ENCODE measurements at places on chromosomes 11 and 22.

GRCh38 chr11:126423743-126424142, 68.3 kb downstream of the ST3GAL4 start:
- DNase-seq: no peak

DNA sequence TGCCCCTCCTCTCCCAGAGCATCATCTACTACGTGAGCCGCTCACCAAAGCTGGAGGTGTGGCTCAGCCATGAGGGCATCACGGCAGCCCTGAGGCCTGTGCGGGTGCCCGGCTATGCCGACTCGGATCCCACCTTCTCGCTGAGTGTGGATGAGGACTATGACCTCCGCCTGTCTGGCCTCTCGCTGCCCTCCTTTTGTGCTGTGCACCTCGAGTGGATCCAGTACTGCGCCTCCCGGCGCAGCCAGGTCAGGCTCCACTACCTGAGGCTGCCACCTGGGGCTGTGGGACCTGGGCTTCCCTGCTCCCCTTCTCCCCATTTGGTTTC, 3.8 kb upstream of the SIPA1 start:
- DNase-seq: no peak

DNA sequence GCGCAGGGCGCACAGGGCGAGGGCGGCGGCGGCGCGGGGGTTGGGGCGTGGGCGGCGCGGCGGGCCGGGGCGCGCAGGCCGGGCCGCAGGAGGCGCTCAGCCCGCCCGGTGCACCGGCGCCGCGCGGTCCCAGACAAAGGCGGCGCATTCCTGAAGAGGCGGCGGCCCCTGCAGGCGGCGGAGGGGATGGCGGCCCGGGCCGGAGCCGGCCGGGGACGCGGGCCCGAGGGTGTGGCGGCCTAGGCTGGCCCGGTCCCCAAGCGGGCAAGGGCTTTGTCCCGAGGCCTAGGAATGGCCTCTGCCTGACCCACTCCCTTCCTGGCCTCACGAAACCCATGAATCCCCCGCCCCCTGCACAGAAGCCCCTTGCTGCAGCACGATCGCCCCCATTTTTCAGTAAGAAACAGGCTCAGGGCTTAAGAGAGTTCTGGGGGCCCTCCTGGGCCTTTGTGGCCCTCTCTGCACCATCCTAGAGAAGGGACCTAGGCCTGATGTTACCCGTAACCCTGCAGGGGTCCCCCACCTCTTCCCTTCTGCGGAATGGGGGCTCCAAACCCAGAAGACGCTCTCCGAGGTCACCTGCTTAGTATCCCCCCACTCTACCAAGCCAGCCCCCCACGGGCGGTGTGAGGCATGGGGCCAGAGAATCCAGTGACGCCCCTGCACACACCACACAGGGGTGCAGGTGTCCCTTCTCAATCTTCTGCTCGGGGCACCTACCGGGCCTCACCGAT, at the start of gene RTN4R:
RTN4R (minus strand) TSS at position 40 of the 734 bp plus-strand sequence. CDS start 226 bp downstream, outside the sequence.
- DNase-seq: peak; percentile 69

DNA sequence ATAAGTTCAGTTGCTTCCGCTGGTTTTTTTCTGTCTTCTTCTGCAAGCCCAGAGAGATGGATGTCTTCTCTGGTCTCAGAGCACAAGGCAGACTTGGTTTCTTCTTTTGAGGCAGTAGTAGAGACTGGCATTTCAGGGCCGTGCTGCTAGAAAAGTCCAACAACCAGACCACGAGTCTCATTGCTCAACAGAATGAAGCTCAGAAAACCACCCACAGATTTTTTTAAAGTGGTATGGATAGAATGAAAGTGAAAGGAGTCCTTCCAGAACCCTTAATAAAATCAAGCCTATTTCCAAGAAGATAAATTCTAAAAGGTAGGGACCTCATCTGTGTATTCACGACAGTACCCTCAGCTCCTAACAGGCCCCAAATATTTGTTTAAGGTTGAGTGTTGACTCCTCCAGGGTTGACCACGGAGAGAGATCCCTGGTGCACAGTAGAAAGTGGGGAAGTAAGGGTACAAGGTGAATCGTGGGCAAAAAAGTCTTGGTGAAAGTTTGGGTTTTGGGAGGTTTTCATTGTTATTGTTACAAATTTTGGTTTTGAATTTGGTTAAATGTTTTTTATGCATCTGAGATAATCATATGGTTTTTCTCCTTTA, 43.6 kb upstream of the DDX6 start:
- no peak for DNase-seq

DNA sequence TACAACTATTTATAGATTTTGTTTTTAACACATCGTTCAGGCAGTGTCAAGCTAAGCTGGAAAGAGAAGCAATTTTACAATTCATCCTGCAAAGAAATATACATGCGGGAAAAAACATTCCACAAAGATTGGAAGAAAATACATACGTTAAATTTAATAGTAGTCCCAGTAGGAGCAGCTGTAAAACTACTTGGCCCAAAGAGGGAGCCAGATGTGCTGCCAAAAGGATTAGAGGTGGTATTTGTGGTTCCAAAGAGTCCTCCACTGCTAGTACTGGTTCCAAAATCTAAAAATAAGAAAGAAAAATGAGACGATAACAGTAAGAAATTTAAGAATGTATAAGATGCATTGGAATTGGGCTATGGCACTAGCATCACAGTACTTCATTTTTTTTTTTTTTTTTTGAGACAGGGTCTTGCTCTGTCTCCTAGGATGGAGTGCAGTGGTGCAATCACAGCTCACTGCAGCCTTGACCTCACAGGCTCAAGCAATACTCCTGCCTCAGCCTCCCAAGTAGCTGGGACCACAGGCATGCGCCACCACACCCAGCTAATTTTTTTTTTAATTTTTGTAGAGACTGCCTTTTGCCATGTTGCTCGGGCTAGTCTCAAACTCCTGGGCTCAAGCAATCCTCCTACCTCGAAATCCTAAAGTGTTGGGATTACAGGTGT, 21.5 kb downstream of the NUP98 start:
- DNase-seq: no peak

- DNase-seq: no peak
These were observed 193.6 kb downstream of the BUD13 start for GRCh38 chr11:116579031-116579653.

DNA sequence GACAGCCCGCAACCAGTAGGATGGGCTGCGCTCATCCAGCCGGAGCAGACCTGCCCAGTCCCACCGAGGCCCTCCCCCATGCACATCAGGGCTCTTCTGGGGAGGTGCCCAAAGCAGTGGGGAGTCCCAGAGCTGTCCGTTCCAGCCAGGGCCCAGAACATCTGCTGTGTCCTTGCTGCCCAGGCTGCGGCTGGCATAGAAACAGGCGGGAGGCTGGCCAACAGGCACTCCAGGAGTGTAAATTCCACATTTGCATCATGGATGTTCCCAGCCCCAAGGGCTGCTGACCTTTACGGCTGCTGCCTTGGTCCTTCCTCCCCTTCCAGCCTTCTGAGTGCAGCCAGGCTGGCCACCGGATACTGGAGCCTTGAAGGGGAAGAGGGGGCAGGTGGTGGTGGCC, 30.0 kb upstream of the SYT7 start:
- no peak for DNase-seq

- no peak for DNase-seq
These were observed 61.6 kb upstream of the CDON start for GRCh38 chr11:126124231-126124661.

GRCh38 chr11:27398400-27398770, 35.4 kb upstream of the CCDC34 start:
- DNase-seq: no peak

DNA sequence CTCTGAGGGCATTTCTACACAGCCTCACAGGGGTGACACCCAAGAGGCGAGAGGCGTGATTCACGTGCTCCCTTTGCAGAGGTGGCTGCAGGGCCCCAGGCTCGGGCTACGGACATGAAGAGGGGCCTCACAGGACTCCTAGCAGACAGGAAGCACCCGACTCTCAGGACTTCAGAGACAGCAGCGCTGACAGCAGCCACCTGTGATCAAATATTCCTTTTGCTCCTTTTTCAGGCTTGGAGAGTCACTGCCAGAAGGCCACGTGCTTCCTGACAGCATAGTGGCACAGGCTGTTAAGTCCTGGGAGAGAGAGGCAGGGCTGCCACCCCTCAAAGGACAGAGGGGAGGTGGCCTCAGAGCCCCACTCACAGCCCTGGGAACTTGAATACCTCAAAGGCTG, 348.9 kb downstream of the CADM1 start:
- no peak for DNase-seq

GRCh38 chr22:23063539-23064380, 6.6 kb upstream of the GNAZ start:
- DNase-seq: no peak

GRCh38 chr11:19614370-19614940, 98.2 kb upstream of the NAV2 start:
- DNase-seq: no peak

GRCh38 chr11:203056-203944, 3.9 kb downstream of the BET1L start:
- no peak for DNase-seq

DNA sequence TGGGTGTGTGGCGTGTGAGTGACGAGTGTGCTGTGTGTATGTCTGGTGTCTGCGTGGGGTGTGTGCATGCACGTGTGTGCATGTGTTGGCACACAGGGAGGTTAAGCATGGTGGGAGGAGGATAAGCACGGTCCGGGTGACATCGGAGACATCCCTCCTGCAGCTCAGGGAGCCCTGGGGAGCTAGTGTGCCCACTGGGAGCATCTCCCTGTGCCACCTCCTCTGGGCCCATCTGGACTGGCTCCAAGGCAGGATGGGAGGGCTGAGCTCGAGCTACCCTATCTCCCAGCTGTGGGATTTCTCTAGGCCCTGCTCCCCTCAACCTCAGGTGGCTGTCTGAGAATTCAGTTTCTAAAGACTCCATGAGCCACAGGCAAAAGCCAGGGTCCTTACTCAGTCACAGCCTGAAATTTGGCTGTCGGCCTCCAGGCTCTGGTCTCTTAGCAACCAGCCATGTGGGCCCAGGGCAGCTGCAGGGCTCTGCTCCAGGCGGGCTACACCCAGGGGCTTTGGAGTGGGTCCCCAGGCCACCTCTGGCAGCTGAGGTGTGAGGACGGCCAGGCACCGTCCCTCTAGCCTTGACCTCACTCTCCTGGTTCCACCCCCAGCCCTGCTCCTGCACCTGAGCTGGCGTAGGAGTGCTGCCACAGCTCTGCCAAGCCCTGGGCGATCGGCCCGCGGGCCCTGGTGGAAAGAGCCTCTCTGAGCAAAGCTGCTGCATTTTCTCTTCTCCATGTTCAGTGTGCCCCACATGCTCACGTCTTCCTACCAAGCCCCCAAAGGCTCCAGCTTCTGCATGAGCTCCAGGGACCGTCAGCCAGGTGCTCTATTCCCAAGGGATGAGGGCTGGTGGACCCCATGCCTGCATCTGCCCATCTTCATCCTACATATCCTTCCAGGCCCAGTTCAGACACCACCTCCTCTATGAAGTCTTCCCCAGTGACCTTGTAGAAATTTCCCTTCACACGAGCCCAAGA, 39.7 kb downstream of the RTL6 start:
- DNase-seq: no peak

DNA sequence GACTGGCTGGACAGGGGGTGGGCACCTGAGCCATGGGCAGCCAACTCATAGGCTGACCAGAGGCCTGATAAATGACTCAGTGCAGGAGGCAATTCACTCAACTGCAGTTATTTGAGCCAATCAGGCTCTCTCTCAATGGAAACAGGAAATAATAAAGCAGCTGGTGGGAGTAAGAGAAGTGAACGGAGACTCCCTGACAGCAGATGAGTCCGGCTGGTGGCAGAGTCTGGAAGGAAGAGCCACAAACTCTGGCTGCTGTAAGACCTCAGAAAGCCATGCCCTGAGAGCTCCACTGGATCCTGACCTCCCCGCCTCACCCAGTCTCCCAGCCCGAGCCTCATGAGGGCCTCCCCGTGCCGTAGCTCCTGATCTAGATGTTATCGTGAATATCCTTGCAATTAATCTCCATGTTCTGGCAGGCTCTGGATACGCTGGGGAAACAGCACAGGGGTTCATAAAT, 69.8 kb downstream of the TRIM29 start:
- DNase-seq: no peak

- no peak for DNase-seq
These were observed 56.1 kb upstream of the POU2AF2 start for GRCh38 chr11:111189466-111189865.

- no peak for DNase-seq
These were observed 3.1 kb downstream of the LAMTOR1 start for GRCh38 chr11:72100009-72100408.

DNA sequence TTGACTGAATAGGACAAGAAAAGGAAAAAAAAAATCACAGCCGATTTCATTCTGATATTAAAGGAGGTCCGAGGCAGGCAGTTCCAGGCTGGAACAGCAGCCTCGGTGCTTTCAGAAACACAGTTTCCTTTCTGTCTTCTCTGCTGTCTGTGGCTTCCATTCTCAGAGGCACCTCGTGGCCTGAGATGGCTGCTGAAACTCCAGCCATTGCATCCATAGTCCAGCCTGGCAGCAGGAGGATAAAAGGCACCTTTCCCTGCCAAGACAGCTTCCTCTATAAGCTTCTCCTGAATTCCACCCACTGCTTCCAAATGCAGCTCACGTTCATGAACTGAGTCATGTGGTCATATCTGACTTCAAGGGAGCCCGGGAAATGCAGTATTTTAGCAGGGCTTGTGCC, 390.5 kb downstream of the TBC1D22A start:
- no peak for DNase-seq

DNA sequence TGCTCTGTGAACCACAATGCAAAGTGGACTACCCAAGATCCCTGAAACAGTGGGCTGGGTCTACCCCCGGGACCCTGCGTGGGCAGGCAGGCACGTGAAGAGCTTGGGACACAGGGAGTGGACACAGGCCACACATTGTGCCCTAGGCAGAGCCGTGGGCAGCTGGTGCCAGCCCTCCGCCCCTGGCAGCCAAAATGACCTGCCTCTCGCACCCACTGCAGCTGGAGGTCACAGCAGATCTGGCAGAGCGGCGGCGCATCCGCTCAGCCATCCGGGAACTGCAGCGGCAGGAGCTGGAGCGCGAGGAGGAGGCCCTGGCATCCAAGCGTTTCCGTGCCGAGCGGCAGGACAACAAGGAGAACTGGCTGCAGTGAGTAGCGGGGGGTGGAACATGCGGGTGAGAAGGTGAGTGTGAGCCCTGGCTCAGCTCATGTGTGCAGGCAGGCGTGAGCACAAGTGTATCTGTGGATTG, 6.7 kb downstream of the SMTN start:
- no peak for DNase-seq

DNA sequence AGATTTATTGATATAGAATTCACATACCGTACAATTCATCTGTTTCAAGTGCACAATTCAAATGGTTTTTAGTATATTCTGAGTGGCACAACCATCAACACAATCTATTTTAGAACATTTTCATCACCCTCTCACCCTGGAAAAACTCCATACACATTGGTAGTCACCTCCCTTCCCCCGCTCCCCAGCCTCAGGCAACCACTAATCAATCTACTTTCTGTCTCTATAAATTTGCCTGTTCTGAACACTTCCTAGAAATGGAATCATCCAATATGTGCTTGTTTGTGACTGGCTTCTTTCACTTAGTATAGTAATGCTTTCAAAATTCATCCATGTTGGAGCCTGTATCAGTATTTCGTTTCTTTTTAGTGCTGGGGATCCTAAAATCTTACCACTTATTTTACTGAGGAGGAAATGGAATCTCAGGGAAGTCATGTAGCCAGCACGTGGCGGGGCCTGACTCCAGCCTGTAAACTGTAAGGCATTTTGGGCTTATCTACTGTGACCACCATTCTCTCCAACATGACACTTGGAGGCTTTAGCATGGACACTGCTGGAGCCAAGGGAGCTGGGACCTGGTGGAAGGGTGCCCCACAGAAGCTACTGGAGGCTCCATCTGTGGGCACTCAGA, 905 bp upstream of the UCP3 start:
- no peak for DNase-seq
